Fibroblast of skin of back (primary cell): ENCODE measurements at places on chromosomes 2 and 18.

DNA sequence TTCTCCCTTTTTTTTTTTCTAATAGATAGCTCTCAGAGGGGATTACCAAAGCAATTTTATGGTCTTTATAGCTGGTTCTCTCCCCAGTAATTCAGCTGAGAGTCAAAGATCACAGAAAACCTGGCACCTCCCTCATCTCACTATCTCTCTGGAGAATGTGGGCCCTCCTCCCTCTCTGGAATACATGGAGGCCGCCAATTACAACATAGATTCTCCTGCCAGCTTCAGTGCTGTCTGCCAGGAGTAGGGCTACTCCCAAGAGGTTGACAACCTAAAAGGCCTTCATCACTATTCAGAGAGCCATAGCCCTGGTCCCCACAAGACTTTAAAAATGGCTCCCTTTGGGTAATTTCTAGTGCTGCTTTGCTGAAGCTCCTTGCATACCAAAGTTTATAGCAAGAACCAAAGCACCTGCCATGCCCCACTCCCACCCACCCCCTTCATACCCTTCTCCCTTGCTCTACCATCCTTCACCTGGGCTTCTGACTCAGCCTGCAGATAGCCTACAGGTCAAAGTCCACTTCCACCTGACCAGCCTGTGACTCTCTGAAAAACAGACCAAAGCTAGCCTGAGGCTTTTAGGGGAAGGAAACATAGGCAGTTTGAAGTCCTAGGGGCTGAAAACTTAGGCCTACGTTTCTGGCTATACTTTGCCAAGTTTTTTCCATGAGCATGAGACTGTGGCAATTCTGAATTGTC, 472.3 kb downstream of the TNS1 start:
- no peak for DNase-seq

- no peak for DNase-seq
These were observed 704.5 kb upstream of the RAB6C start for GRCh38 chr2:129274918-129275317.

DNA sequence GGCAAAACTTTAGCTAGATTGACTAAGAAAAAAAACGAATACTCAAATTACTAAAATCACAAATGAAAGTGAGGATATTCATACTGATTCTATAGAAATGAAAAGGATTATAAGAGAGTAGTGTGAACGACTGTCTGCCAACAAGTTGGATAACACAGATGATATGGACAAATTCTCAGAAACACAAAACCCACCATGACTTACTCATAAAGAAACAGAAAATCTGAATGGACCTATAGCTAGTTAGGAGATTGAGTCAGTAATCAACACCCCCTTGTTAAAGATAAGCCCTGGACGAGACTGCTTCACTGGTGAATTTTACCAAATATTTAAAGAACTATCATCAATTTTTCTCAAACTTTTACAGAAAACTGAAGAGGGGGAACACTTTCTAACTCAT, 108.8 kb upstream of the TMEM200C start:
- DNase-seq: no peak

DNA sequence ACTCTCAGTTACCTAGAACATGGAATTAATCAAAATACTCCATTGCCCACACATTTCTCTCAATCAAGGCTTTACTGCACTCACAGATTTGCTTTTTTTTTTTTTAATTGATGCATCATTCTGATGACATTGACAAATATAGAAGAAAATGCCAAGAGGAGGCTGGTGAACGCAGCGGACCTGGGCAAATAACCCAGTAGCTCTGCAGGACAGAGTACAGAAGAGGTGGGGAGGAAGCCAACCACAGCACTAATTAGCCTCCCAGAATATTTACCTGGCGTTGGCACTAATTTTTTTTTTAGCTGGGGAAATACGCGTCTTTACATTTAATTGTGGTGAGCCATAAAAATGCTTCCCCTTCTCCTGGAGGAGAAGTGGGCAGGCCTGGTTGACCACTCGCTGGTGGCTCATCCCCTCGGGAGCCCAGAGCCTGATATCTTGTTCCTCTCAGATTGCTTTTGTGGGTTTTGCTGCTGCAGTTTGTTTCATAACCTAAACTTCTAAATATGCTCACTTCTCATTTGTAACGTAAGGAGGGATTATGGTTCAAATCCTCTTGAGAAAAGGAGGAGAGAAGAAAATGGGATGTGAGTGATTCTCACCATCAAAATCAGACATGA, 165.8 kb upstream of the EPB41L3 start:
- no peak for DNase-seq

GRCh38 chr2:227717687-227718567, at the start of gene SLC19A3:
SLC19A3 (minus strand) TSS chr2:227718028; CDS start chr2:227702318, 15,710 bp downstream.
- peak; percentile 50 for DNase-seq

- peak; percentile 97 for DNase-seq
These were observed 533.4 kb upstream of the ID2 start for GRCh38 chr2:8148260-8149006.

- DNase-seq: no peak
These were observed 133.5 kb downstream of the QPCT start for GRCh38 chr2:37477921-37478320.

GRCh38 chr2:88265352-88266303, 95.5 kb downstream of the THNSL2 start:
- DNase-seq: peak; percentile 54

DNA sequence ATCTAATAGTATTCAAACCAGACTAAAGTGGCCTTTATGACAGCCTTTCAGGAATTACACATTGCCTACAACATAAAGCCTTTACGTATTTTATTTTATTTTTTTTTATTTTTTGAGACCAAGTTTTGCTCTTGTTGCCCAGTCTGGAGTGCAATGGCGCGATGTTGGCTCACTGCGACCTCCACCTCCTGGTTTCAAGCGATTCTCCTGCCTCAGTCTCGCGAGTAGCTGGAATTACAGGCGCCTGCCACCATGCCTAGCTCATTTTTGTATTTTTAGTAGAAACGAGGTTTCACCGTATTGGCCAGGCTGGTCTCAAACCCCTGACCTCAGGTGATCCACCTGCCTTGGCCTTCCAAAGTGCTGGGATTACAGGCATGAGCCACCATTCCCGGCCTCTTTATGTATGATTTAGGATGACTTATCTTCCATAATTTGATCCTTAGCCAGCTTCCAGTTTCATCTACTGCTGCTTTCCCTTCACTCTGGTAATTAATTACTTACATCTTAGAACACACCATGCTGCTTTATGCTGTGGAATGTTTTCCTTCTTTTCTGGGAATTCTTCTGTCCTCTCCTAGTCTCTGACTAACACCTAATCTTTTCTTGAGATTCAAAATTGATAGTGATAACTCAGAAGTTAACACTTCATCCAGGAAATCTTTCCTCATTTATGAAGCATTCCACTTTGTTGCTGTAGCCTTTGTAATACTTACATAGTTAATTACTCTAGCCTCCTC, 2.6 kb downstream of the USP14 start:
- peak; percentile 2 for DNase-seq
